ENCODE measurements at places on chromosomes 1 and 21.

DNA sequence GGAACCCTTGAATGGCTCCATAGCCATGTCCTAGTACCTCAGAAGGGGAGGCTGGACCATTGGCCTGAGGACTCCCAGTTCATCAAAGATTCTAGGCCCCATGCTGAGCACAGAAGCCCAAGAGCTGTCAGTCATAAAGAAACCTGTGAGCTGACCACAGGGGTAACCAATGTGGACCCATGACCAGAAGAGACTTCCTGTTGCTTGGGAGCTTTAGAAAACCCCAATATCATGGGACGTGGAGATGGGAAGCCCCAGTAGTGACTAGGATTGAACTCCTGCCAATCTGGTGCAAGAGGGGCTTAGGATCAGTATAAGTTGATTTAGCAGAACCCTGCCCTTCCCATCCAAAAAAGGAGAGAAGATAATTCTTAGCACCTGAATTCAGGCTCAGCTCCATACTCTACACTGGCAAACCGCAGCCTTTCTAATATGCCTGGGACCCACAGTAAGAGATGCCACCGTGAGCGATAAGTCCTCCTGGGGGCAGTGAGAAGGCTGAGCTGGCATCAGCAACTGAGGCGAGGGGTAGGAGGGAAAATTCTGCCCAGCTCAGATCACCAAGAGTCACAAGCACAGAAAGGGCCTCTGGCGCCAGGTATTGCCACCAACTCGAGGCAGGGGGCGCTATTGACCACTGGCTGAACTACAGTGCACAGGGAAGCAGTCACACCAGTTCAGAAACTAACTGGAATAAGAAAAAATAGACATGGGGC, 108.9 kb downstream of the CAPN8 start:
- DNase-seq: peak; percentile 63

DNA sequence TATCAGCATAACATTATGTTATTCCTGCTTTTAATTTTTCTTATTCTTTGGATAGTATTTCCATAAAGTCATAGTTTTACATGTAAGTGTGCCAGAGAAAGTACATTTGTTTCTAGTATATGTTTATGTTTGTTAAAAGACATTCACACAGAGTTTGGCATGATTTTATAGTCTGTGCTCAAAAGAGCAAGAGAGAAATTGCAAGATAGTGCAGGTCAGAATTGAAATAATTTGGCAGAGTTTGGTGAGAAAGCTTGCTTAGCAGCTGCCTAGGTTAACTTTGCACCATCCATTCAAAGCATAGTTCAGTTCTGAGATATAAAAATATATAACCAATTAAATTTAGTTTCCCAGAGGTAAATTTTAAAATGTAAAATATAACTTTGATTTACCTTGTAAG, 17.0 kb downstream of the NEK7 start:
- DNase-seq: no peak

DNA sequence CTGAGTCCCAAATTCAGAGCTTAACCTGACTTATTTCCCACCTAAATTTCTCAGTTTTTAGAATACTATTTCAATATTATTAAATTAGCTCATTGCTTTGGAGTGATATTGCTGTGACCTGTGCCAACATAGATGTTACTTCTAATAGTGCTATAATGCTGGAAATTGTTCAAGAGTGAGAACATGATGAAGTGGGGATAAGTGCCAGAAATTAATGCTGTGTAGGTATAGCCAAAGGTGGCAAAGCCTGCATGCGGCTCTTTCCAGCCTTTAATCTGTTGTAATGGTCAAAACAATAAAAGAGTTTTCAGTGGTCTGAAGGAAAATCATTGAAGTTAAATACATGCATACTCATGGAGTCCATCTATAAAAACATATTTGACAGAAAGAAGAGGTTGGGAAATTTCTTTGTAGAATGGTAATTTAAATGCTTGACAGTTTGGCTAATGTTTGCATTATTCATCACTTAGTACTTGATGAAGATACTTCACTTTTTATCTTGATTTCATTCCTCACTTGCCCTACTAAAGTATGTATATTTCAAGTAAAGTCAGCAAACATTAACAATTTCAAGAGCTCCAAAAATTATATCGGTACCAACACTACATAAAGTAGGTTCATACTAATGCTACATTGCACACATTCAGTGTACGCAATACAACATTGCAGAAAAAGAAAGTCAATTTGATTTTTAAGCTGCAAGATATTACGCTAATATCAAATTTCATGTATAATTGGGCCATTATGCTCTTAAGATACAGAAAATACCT, 82.1 kb downstream of the OLFM3 start:
- no peak for DNase-seq

DNA sequence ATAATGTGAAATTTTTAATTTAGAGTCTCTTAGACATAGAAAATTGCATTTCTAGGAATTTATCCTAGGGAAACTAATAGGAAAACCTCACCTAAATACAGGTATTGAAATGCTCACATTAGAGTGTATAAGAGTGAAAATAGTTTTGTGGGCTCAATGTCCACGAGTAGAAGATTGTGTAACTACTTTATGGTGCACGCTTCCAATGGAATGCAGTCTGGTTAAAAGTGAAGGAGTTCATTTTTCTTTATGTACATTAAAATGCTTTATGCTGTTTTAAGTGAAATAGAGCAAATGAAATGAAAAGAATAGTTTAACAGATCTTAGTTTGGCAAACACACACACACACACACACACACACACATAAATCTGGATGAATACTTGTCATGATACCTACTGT, 278.2 kb downstream of the USP25 start:
- DNase-seq: no peak

GRCh38 chr1:160421881-160422280, 21.5 kb downstream of the VANGL2 start:
- DNase-seq: no peak

DNA sequence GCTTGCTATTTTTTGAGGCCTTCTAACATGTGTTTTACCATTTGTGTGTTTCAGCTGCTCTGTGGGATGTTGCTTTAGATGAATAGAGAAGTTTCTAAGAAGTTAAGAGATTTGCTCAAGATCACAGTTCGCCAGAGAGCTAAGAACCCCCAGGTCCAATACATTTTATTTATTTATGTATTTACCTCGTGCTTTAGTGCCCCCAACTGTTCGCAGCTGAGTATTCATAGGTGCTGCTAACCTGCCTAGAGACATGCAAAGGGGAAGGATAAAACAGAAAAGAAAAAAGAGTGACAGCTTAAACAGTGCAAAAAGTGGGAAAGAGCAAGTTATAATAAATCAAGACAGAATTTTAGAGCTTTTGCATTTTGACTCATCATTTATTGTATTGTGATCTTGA, 31.1 kb downstream of the NFYC start:
- DNase-seq: no peak

DNA sequence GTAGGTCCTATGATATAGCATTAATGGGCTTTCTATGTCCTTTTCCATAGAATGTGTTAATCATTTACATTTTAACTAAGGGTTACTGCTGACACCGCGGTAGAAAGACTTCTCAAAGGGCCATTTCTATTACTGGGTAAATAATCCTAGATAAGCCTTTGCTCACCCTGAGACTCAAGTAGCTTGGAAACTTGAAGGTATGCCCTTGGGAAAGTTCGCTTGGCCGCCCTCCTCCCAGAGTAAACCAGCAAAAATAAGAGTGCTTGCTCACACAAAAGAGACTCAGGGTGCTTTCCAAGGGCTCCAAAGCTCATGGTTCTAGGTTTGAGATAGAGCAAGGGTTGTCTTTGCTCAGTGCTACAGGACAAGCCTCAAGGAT, 85.8 kb upstream of the TMPRSS2 start:
- DNase-seq: no peak

- DNase-seq: peak; percentile 69
Observed at GRCh38 chr1:28208818-28209441, 23.9 kb downstream of the DNAJC8 start.

DNA sequence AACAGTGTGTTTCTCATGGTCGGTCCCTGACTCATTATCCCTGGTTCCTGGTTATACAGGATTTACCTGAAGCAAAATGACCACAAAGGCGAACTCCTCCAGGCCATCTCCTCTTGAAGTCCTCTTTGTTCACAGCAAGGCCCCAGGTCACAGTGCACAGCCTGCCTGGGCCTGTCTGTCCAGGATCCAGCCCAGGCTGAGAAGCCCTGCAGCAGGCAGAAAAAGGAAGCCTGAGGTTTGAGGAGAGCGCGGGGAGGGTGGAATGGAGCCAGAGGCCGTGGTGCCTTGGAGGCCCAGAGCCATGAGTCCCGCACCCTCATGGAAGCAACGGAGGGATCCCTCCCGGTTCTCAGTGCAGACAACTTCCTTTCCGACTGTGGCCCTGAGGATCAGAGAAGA, 136.8 kb upstream of the IRF2BP2 start:
- DNase-seq: no peak

GRCh38 chr1:186738926-186739325, 58.7 kb upstream of the PTGS2 start:
- peak; percentile 78 for DNase-seq

- peak; percentile 33 for DNase-seq
Observed at GRCh38 chr1:159800177-159800930, 1.8 kb upstream of the FCRL6 start.
